Astrocyte of the hippocampus (primary cell): ENCODE measurements at places on chromosomes 2 and 18.

DNA sequence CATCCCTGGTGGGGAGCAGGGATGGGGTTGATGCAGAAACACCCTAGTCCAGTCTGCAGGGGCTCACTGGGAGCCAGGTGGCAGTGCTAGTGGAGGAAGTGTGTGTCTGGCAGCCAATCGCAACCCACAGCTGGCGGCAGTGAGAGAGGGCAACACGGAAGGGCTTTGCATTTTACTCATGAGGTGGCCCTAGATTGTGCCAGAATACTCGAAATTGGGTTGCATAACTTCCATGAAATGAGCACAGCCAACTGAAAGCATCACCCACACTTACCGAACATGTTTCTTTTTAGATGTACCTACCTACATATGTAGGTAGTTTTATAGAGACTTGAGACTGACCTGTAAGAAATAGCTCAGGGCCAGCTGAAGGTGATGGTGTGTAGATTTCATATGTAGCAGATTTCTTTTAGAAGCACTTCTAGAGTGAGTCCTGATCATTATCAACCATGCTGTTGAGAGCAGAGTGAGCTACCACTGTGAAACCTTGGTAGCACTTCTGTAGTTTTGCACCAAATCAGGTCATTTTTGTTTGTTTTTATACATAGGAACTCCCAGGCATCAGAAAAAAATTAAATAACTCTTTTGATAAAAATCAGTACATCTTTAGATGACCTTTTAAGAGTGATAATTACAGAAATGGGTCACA is 13.0 kb downstream of the IL18R1 start:
- no peak for DNase-seq

DNA sequence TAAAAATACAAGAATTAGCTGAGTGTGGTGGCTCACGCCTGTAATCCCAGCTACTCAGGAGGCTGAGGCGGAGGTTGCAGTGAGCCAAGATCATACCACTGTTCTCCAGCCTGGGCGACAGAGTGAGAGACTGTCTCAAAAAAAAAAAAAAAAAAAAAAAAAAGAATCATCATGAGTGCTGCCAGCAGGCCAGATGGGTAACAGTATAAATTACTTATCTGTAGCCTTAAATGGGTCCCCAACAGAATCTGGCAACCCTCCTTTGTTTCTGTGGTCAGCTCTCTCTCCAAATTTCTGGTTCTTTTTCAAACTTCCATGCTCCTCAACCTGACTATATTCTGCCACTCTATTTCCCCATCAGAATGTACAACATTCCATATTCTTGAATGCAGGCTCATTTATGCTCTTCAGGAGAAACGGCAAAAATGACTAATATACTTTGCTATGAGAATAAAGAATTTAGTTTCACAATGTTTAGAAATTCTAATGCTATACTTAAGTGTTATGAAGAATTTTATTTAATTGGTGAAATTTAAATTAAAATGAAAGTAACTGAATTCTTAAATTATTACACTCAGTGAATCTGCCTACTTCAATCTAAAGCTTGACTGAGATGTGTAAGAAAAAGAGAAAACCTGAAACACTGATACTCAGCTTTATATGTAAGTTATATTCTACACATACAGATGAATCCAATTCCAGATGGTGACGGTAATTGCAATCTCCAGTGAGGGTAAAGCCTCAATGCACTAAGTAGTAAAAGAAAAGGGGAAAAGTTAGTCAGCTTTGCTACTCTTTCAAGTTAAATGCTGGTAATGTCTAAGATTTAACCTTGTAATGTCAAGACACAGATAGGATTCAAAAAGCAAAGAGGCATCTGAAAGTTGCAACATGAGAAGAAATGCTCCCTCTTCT is 24.8 kb downstream of the LPIN2 start:
- DNase-seq = peak; percentile 39

DNA sequence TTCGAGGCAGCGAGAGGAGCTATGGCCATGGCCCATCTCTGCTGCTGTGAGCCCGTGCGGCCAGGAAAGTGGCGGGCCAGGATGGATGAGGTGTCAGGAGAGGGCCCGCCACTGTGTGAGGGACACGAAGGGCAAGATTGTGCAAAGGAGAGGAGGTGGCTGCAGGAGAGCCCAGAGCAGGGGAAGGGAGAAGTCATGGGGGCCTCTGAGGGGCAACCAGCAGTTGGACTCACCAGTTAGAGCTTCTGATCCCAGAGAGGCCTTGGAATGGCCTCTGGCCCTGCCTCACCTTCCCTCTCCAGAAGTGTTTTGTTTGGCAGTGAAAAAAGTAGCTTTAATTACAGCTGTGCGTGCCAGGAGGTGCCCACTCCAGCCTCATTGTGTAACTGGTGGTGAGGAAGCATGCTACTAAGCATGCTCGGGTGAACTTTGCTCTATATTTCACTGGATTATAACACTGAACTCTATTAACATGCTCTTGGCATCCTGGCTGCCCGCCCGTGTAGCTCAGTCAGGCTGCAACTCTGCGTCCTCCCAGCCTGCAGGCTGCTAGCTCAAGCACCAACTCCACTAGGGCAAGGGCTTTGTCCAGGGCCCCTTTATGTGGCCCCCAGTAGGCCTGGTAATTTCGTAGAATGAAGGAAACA is 34.2 kb downstream of the IMPA2 start:
- peak; percentile 84 for DNase-seq

DNA sequence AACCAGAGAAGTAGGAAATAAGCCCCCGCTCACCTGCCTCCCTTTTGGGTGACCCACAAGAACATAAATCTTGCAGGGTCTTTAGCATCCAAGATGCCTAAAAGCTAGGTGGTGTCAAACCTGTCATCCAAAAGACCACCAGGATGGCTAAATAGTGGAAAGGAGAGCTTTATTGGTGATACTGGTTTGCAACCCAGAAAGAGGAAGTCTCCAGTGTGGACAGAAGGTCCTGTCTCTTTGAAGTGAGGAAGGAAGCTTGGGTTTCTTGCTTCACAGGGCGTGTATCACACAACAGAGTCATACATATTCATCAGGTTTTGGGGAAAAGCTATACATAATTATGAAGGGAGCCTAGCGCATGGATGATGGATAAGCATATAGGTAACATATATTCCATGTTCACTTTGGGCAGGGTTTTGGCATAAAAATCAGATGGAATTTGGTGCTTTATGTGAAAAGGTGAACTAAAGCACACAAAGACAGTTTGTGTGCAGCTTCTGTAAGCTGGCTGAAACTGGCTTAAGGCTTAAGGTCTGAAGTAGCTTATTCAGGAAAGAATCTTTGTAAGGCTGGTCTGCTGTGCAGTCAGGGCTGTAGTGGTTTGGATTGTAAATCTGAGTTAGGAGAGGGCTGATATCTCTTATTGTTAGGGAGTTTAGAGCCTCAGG is 102.2 kb upstream of the MSH2 start:
- DNase-seq = no peak

GRCh38 chr2:69798290-69798908 is 31.1 kb upstream of the GMCL1 start:
- peak; percentile 71 for DNase-seq
